Brain (organoid and tissue), 16 donors: ENCODE measurements at places on chromosomes 6 and 20. TPM values are rescaled to one million over a fixed set of nuclear protein-coding genes. Genes with fewer than 3 reads are reported as not detected.

VSX1 gene
- polyA plus RNA-seq: 0.56 TPM

GRCh38 chr6:156057869-156058268, 602.2 kb upstream of the NOX3 start:
- no peak for DNase-seq

DNA sequence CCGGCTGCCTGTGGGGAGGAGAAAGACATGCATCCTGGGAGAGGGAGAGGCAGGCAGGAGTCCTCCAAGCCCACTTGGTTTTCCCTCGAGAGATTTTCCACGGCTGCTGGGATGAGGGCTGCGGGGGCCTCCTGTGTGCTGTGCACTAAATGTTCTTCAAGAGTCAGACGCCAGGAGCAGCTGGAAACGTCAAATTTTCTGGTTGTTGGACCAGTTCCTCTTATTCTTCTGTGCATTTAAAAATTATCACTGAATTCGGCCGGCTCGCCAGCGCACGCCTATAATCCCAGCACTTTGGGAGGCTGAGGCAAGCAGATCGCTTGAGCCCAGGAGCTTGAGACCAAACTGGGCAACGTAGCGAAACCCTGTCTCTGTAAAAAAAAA, 32.8 kb upstream of the NTSR1 start:
- no peak for DNase-seq

- no peak for DNase-seq
Observed at GRCh38 chr20:59411170-59411569, 110.8 kb downstream of the EDN3 start.

SLC24A3 gene
- polyA plus RNA-seq: 4.4 TPM

VWA7 gene
- polyA plus RNA-seq: 8.1 TPM

GNRH2 gene
- polyA plus RNA-seq: 1.7 TPM

DNA sequence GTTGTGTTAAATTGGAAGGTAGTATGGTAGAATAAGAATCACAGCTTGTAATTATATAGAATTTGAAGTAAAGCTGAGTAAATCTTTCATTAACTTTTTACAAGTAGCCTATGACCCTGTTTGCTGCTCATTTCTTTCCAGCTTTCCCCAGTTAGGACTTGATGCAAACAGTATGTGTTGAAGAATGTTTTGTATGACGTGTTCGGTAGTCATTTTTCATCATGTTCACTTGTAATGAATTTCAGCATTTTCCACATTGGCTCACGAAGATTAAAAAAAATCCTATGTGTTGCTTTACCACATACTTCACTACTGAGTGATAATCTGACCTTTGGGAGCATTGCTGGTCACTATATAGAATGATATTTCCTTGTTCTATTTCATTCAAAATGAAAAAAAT, 162.4 kb downstream of the CDKAL1 start:
- no peak for DNase-seq

GRCh38 chr6:158911746-158912480, 88.1 kb downstream of the RSPH3 start:
- no peak for DNase-seq

DNA sequence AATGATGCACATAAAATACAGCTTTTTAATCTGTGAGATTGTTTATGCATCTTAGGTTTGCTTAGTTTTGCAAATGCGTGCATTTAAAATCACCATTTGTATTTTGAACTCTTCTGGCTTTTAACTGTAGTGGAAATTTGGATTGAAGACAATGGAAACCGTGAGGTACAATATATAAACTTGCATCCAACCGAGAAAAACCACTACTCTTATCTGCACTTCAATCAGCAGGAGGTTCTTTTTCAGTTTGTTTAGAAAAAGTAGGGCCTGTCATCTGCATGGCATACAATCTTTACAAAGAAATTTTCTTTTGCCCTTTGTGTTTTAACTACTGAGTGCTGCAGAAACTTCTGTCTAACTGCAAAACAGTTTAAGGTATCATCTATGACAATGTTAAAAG, 132.8 kb downstream of the LAMA2 start:
- DNase-seq: no peak

GRCh38 chr6:3023663-3024483, 24.2 kb downstream of the NQO2 start:
- DNase-seq: no peak

DNA sequence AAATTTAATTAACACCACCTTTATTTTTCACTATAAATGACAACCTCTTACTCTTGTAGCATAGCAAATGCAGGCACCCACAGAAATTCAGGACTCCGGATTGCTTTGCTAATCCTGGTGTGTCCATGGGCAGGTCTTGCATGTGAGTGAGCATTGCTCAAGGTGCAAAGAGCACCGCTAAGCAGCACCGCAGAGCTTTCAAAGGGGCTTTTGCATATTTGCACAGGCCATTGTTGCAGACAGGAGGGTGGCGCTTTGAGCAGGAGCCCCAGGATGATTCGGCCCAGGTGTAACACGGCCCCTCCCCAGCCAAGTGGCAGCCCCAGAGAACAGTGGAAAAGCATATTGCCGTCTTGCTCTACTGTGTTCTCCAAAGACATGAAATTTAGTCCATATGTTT, 293.2 kb downstream of the NRN1 start:
- DNase-seq: no peak

CLPSL2 gene
- polyA plus RNA-seq: 2.3 TPM

DNA sequence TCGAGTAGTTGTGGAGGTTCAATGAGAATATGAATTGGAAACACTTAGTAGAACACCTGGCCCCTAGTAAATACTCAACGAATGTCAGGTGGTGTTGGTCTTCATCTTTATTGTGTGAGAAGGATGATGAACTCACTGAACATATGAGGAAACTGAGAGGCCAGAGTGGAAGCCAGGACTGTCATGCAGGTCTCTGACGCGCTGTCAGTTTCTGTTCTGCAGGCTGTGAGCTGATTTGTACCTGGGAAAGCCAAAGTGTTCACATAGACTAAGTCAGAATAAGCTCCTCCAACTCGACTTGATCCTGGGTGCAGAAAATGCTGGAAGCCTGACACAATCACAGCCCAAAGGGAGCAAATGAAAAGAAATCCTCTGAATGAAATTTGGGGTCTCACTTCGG, 222.2 kb downstream of the LY86 start:
- DNase-seq: no peak

DNA sequence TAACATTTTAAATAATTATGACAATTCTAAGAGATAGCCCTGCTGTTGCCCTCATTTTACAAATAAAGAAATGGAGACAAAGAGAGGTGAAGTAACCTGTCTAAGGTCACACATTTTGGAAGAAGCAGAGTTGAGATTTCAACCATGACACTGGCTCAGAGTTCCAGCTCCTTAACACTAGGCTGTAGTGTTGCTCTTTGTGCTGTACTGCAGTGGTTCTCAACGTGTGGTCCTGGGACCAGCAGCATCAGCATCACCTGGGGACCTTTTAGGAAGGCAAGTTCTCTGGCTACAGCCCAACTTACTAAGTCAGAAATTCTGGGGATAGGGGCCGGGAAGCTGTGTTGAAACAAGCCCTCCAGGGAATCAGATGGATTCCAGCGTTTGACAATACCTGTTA, 62.4 kb upstream of the FERMT1 start:
- no peak for DNase-seq

PHACTR3 gene
- 28.5 TPM for polyA plus RNA-seq

PTCRA gene
- polyA plus RNA-seq: not detected

DNA sequence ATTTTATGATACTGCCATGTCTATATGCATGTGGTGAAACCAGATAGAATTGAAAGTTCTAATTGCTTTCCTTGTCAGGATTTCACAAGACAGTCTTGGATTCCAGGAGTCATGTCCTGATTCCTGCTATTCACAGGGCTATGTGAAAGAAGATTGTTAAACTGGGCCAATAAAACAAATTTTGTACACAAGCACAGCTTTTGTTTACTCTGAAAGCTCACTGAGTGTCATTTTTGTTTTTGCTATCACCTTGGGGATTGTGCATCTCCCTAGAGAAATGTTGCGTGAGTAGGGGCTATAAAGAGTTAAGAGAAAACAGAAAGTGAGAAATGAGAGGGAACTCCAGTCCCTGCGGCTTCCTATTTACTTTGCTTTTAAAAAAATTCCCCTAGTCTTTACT, 627.5 kb downstream of the PKHD1 start:
- DNase-seq: no peak

- no peak for DNase-seq
Observed at GRCh38 chr6:134041093-134041492, 11.3 kb downstream of the SLC2A12 start.

- no peak for DNase-seq
Observed at GRCh38 chr6:17884498-17885478, 102.6 kb downstream of the KIF13A start.

DNA sequence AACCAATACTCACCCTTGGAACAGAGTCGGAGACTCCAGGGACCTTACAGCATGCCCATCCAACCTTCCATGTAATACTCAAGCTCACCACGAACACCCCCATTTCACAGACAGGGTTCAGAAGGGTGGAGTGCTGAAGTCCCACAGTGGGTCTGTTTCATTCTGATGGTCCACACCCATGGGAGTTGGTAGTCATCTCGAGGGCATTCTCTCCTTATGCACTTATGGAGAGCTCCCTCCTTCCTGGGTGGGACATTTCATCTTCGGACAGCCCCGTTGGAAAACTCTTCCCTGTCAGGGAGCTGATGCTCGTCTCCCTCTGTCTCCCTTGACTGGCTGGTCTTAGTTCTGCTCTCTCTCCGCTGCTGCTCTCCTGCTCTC, 38.9 kb downstream of the COX4I2 start:
- DNase-seq: no peak

DNA sequence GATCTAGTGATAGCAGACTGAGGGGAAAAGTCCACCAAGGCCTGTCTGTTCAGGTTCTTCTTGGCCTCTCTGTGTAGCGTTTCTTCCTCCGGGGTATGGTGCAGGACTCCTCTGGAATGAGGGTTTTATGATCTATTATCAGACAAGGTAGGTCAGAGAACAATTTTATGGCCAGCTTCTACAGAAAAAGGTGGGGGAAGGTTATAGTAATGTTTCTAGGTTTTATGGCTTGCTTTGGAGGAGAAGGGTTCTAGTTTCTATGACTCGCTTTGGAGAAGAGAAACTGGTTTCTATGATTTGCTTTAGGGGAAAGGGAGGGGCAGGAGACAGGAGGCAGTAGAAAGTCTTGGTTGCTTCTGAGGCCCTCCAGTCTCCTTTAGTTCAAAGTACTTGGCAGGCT, 144.8 kb upstream of the LAMA2 start:
- DNase-seq: no peak

DNA sequence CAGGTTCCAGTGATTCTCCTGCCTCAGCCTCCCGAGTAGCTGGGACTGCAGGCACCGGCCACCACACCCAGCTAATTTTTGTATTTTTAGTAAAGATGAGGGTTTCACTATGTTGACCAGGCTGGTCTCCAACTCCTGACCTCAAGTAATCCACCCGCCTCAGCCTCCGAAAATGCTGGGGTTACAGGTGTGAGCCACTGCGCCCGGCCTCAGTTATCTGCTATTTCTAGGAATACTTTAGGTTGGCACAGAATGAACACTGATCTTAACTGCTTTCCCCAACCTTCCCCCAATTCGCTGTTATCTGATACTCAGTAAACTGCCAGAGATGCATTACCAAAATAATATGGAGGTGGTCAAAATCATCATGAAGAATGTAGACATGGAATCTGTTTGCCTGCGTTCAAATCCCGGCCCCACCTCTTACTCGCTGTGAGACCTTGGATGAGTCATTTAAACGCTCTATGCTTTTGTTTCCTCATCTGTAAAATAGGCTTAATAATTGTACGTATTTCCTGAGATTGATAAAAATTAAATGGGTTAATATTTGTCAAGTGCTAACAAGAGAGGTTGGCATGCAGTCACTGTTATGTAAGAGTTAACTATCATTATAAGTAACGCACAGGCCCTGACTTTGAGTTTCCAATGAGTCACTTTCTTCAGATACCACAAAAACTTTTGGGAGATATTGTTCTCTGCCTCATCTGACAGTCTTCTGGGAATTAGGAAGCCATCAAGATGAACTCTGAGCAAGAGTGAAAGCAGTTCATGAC, 44.5 kb upstream of the NCOA3 start:
- DNase-seq: no peak

- DNase-seq: no peak
Observed at GRCh38 chr6:150666071-150666470, 66.4 kb downstream of the PLEKHG1 start.

GPR63 gene
- polyA plus RNA-seq: 0.73 TPM

- DNase-seq: no peak
Observed at GRCh38 chr6:130409418-130410100, 43.7 kb downstream of the TMEM200A start.

DNA sequence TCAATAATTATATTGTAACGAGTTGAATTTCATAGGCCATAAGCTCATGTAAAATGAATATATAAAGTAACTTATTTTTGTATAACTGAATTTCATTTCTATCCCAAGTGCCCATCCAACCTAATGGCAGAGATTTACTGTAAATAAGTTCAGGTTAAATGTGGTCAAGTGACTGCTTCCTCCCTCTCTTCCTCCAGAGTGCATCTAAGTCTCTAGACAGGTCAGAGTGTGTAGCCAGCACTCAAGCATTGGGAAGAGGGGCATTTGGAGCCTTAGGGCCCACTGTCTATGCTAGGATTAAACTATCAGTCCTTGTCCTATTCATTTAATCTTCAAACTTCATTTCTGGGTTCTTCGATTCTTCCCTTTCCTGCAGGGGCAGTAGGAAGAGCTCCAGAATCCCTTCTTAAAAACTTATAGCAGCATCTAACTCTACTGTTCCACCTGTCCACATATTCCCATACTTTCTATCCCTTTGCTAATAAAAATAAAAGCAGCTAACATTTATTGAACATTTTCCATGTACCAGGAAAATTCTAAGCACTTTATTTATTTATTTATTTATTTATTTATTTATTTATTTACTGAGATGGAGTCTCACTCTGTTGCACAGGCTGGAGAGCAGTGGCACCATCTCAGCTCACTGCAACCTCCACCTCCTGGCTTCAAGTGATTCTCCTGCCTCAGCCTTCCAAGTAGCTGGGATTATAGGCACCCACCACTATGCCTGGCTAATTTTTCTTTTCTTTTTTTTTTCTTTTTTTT, 36.1 kb upstream of the TOP1 start:
- DNase-seq: no peak

GRCh38 chr6:19354181-19354580, 483.0 kb upstream of the ID4 start:
- no peak for DNase-seq

SMOC2 gene
- 143 TPM for polyA plus RNA-seq

HRH3 gene
- 30.9 TPM for polyA plus RNA-seq

- DNase-seq: peak; percentile 68
Observed at GRCh38 chr6:150143516-150144293, 861 bp downstream of the PPP1R14C start.

- DNase-seq: no peak
Observed at GRCh38 chr6:43880236-43881137, 110.5 kb downstream of the VEGFA start.

- no peak for DNase-seq
Observed at GRCh38 chr6:75935473-75935793, 137.0 kb downstream of the IMPG1 start.
